ENCODE measurements at places on chromosomes 16 and 17. TPM values are rescaled to one million over a fixed set of nuclear protein-coding genes. Genes with fewer than 3 reads are reported as not detected.

HEATR9 gene
- total RNA-seq = not detected

TMEM92 gene
- under 0.01 TPM for total RNA-seq

ARHGAP23 gene
- 43.1 TPM for total RNA-seq

MT1F gene
- 0.51 TPM for total RNA-seq

ZDHHC1 gene
- total RNA-seq = 6.4 TPM

UNC13D gene
- total RNA-seq = 2.9 TPM

Data from dermis microvascular lymphatic vessel endothelial cell (primary cell).